Stimulated activated CD8-positive, alpha-beta memory T cell treated with anti-CD3 and anti-CD28 coated beads, Interleukin-7, amount 100 ng/mL, for 1 hour (primary cell): ENCODE measurements at places on chromosomes 4 and X.

DNA sequence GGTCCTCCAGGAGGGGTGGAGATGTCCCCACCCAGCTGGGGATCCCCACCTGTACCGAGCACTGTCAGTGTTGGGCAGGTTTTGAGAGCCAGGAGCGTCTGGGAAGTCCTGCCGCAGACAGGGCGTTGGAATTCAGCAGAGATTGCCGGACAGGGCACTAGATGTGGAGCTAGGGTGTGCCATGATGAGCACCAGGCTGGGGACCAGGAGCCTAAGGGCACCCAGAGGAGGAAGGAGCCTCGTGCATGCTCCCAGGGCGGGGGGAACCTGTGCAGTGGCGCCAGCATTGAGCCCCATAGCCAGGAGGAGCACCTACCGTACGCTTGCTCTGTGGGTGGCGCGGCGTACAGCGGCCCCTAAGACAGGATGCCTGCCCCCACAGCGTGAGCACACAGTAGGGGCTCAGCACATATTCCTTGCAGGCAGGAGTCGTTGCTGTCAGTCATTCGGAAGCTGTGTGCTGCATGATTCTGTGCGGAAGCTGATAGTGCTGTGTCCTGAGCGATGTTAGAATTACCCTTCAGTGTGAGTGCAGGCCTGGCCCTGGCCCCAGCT lies 18.8 kb upstream of the TADA2B start:
- no peak for DNase-seq

DNA sequence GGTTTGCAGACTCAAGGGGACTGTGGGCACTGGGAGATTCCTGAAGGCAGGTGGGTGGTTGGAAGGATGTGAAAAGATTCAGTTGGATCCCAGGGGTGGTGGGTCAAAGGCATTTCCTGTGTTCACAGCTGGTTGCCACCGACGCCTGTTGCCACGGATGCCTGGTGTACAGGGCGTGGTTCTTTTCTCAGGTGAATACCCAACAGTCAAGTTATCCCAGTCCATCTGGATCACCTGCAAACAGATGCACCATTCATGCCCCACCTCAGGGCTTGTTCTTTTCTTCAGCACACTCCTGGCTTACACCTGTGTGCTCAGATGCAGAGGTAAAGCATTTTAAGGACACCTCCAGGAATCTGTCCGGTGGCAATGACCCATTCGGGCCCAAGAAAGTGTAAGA lies 55.8 kb upstream of the SHOX start:
- DNase-seq: no peak

GRCh38 chr4:42965326-42965725 lies 72.8 kb downstream of the GRXCR1 start:
- DNase-seq: no peak

DNA sequence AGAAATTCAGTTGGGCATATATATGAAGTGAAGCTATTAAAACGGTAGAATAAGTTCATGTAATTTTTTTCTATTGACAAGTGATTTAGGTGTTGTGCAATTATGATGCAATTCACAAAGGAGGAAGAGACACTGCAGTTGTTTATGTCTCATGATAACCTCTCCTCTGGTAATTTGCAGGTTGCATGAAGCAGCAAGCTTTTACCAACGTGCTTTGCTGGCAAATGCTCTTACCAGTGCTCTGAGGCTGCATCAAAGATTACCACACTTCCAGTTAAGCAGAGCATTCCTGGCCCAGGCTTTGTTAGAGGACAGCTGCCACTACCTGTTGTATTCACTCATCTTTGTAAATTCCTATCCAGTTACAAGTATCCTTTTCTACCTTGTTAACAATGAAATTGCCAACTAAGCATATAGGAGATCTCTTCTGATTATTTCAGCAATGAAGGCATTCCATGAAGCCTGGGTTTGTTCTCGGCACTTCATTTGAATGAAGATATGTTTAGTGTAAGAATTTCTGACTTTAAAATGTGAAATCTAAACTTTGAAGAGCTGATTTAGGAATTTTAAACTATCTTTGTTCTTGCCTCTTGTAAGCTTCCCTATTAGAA lies 3.9 kb downstream of the TMEM33 start:
- DNase-seq: no peak

- DNase-seq: no peak
Measured at GRCh38 chr4:69984030-69984443, 11.7 kb upstream of the STATH start.

GRCh38 chr4:134948110-134948642 lies 746.6 kb upstream of the PABPC4L start:
- DNase-seq: no peak

DNA sequence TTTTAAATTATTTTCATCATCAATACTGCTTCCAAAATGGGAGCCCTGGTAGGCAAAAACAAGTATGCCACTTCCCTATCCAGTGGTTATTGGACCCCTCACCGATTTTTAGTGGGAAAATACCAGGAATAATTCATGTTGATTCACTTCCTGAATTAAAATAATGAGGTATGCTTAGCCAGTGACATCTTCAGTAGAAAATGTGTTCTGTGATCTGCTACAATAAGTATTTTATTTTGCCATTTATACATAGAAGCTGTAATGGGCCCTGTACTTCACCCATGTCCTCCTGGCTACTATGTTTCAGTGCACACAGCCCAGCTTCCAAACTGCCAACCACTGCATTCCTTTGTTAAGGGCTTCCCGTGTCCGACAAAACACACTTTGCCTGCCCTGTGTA lies 41.0 kb upstream of the KLHL34 start:
- DNase-seq: no peak

- DNase-seq: no peak
Measured at GRCh38 chr4:76589402-76589801, 154.4 kb downstream of the SHROOM3 start.

- DNase-seq: no peak
Measured at GRCh38 chrX:25052798-25053534, 37.2 kb upstream of the ARX start.

- peak; percentile 9 for DNase-seq
Measured at GRCh38 chrX:15493118-15493962, at the start of gene PIR. Gene PIR, minus strand, starts transcription at chrX:15493333. Its CDS starts 2,076 bp downstream, at chrX:15491257.
